NCI-H1436 treated with DMSO at 0.1 percent for 48 hours (cell line): ENCODE measurements at places on chromosomes 1 and 21.

- no peak for DNase-seq
Measured at GRCh38 chr1:186512698-186513457, 52.0 kb upstream of the PDC start.

- no peak for DNase-seq
Measured at GRCh38 chr1:16118706-16119105, 37.2 kb downstream of the EPHA2 start.

GRCh38 chr1:168482106-168482505, 61.7 kb downstream of the XCL2 start:
- no peak for DNase-seq

GRCh38 chr1:223870617-223871574, 25.1 kb upstream of the TP53BP2 start:
- DNase-seq, result no peak

DNA sequence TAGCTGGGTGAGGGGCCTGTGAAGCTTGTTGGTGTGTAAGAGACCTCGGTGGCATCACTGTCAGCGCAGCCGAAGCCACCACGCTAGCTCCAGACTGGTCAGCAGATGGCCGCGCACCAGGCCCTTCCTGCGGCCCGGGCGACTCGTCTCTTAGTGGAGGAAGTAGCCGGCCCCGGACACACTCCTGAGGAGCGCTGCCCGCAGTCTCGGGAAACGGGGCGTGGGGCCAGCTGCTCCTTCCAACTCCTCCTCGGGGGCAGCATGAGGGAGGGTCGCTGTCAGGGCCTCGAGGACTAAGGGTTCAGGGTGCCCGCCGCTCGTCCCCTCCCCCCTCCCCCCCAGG, 20.4 kb downstream of the H3-3A start:
- DNase-seq, result no peak

DNA sequence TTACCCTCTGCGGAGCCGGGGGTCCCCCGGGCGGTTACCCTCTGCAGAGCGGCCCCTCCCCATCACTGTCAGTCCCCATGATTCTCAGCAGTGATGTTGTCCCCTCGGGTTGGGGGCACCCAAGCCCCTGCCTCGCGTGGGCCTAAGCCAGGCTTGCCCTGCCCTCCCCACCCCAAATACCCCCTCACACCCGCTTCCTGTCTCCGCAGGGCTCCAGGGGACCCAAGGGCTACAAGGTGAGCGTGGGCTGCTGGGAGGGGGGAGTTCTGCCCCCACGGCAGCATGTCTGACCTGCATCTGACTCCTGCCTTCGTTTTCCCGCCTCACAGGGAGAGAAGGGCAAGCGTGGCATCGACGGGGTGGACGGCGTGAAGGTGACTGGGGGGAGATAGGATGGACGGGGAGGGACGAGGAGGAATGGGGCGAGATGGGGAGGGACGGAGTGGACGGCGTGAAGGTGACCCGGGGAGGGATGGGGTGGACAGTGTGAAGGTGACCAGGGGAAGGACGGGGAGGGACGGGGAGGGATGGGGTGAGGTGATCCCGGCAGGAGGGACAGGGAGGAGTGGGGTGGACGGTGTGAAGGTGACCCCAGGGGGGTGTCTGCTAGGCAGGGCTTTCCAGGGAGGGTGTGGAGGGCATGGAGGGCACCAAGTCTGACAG, 8.6 kb downstream of the COL6A1 start:
- DNase-seq, result no peak

GRCh38 chr1:104987210-104987609, 1237.5 kb downstream of the AMY1C start:
- DNase-seq, result no peak

GRCh38 chr1:168102487-168102886, 34.2 kb downstream of the GPR161 start:
- DNase-seq, result no peak

DNA sequence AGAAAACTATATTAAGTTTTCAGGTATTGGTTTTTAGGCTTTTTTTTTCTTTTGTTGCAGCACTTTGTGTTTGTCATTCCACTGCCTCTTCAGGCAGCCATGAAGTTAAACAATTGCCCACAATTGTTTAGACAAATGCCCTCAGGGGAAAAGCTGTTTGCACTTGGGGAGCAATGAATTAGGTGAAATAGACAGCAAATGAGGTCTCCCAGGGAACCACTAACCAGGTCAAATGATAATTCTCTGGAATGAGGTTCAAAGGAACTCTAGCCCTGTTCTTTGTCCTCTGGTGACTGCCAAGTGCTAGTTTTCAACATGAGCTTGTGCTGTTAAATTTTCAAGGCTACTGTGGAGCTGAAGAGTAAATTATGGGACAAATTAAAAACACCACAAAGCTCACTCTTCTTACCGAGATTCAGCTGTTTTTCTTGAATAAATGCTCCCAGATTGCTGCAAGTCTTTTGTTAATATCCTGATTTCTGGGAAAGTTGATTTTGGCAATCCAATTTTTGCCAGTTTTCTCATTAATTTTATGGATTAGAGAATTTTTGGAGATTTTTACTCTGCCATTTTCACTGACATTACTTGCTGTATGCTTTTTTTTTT, 15.1 kb upstream of the MAB21L3 start:
- no peak for DNase-seq

- no peak for DNase-seq
Measured at GRCh38 chr1:78096017-78096416, 50.3 kb downstream of the GIPC2 start.

GRCh38 chr1:171642197-171642596, 10.3 kb downstream of the MYOC start:
- no peak for DNase-seq

DNA sequence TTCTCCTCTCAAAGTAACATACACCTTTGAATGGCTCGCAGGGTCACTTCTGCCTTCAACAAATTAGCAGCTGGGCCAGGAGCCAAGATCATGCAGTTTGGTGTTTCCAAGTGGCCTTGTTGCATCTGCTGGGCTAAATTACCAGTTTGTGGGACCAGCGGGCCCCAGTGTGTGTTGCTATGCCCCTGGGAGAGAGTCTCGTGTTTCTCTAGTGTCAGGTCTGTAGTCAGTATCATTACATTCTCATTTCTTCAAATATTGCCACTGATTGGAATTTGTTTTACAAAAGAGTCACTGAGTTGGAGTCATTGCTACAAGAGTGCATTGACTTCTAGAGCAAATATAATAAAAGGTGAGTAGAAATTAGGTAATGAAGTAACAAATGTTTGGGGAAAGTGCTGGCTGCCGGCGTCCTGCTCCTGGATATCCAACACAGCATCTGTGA, 35.5 kb downstream of the RHOU start:
- DNase-seq, result no peak

- DNase-seq, result no peak
Measured at GRCh38 chr1:92481971-92482664, 4.6 kb downstream of the GFI1 start.

DNA sequence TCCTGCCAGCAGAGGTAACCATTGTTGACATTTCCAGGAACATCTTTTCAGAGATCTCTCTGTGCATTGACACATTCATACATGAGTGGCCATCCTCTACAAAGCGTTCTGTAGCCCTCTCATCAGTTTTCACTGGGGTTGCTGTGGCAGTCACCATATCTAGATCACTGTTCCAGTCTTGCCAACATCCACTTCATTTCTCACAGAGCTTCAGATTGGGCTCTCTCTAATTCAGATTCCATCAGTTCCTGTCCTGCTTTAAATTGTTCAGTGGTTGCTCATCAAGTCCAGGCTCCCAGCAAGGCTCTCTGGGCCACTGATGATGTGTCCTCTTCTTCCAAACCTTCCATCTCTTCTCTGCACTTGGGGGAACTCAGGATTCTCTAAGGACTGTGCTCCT, 173.7 kb downstream of the KCNJ6 start:
- DNase-seq, result no peak

- no peak for DNase-seq
Measured at GRCh38 chr21:38953516-38953915, 147.8 kb downstream of the ETS2 start.

- DNase-seq, result no peak
Measured at GRCh38 chr1:84912726-84913554, 19.9 kb upstream of the LPAR3 start.

GRCh38 chr1:96079581-96079980, 642.0 kb upstream of the PTBP2 start:
- DNase-seq, result no peak

DNA sequence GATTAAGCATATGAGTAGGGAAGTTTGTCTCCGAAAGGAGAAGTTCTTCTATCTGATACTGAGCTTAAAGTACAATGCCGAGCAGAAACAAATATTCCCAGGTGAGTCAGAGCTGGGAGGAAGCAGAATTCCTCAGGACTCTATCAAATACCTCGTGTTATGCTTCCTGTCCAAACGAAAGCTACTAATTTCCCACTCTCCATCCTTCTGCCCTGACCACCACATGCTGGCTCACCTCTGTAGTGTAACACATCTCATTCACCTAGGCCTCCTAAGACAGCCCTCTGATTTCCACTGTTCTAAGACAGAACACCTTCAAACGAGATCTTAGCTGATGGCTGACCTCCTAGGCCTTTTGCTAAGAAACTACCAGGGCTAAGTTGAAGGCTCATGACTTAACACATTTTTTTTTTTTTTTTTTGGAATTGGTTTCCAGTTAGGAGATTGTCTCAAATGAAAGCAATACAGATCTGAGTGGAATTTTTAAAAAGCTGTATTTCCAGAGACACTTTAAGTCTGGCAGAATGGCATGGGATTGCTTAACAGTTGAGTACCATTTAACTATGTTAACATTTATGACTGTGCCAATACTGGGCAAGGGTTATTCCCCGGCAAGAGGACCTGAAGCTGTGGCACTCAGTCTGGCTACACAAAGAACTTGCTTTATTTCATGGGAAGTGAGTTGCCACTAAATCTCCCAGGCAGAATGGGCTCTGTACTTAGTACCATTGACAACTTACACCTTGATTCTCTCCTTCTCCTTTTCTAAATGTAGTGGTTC, 583.4 kb downstream of the DPYD start:
- DNase-seq, result no peak

DNA sequence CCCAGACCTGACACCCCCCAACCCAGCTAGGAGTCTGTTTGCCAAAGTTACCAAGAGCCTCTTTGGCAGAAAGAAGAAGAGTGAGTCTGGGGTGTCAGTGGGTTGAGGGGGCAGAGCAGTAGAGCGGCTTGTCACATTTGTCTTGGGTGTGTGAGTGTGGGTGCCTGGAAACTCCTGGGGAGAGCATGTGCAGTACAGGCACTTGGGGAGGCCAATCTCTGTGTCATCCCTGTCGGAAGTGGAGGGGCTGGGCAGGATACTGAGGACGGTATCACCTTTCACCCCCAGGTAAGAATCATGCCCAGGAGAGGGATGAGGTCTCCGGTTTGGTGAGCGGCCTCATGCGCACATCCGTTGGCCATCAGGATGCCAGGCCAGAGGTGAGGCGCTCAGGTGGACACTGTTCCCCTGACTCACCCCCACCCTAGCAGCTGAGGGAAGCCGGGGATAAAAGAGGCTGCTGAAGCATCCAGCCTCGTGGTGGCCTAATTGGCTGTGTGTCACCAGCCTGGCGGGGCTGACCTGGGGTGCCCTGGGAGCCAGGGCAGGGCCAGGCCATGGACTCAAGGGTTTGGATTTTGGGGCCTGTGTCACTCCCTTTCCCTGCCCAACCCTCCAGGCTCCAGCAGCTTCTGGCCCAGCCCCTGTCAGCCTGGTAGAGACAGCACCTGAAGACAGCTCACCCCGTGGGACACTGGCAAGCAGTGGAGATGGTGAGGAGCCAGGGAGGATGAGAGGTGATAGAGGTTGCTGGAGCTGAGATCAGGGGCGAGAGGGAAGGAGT, 3.3 kb downstream of the PLK3 start:
- no peak for DNase-seq

GRCh38 chr21:44370027-44370735, 16.8 kb downstream of the TRPM2 start:
- DNase-seq, result no peak

DNA sequence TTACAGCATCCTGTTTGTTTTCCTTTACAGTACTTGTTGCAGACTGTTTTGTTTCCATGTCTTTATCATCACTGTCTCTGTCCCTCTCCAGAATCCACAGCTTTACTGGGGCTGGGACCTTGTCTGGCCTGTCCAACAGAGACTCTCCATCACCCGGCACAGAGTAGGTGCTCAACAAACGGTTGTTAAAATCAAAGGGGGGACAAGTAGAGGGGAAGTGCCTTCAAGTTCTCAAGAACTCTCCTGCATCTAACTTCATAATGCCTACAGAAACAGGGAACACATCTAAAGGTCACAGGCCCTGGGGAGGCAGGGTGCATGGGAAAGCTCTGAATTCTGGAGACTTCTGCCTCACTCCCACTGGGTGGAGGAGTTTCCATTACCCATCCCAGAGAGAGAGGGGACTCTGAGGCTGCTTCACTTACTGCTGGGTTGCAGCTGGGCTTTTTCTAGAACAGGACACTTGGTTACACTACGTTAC, 2.3 kb upstream of the ECE1 start:
- no peak for DNase-seq

DNA sequence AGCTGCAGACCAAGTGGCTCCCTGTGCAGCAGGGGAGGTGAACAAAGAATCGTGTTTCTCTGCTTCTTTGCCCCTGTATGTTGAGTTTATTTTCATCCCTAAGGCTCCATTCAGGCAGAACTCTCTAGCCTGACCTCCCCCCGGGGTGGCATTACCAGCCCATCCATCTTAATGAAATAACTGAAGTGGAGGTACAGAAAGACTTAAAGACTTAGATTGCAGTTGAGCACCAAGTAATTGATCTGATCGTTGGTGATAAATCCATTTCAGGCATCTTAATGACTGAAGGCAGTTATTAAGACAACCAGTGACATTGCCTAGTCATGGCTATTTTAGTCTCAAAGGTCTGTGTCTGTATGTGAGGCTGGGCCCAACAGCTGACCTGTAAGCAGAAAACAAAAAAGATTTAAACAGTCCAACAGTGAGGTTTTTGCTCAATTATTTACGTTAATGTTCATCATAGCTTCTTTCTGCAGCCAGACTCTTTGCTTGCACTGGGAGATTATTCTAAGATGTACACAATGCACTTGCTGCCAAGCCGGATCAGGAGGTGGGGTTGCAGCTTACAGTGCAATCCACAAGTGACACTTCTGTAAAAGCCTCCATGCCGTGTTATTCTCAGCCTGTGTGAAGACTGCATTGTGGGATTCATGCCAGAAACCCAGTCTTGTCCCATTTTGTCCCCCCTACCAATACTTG, 363.0 kb upstream of the DUSP10 start:
- DNase-seq, result no peak

DNA sequence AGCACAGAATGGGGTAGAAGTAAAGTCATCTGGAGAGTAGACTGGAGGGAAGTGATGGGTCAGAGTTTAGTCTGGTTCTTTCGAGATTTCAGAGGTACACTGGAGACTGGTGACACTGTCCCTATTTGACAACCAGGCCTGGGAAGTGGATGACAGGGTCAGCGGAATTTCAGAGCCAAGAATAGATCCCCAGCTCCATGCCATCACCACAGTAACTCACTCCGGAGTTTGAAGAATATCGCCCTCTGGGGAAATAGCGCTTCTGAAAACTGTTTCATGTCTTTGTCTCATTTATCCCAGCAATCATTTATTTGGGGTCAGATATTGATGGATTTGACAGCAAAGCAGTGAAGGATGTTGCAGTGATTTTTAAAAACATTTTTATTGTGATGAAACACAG, 7.6 kb upstream of the NFASC start:
- DNase-seq, result no peak
